ENCODE measurements at places on chromosomes 1 and 21. TPM values are rescaled to one million over a fixed set of nuclear protein-coding genes. Genes with fewer than 3 reads are reported as not detected.

DNA sequence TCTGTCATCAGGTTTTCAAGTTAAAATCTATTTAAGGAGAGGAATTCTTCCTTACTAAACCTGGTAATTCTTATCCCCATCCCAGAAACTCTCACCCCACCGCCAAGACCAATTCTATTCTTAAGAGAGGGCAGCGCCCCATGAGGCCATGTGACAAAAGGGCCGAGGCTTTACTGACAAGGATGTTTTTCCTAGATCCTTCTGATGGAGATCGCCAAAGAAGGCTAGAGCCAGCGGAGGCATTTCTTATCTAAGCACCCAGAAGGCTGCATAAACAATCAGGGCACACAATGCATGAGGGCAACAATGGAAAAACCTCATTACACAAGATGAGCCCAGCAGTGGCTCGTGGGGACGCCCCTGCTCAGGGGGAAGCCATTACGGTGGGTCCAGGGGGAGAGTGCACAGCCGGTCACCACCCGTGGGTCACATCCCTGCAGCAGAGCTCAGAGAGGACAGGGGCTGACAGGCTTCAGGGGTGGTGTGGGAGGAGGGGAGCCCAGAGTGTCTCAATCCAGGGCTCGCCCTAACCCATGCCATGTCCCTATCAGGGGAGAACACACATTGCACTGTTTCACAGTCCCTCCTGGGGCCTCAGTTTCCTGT lies 88.7 kb downstream of the ITPKB start:
- no peak for DNase-seq

CYP4A22 gene
- total RNA-seq, result not detected

DNA sequence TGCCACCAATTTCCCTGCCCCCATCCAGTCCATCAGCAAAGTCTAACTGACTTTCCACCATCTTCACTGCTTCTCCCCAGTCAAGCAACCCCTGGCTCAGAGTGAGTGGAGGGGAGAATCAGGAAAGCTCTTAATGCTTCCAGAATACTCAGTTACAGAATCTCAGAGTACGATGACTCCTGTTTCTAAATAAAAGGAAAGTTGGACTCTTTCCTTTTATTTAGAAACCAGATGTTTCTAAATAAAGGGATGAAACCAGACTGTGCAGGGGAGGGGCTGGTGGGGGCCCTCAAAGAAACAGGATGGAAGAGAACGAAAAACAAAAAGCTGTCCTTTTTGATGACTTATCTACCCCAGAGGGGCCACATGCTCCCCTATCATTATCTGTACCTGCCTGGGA lies 85.2 kb upstream of the PPM1J start:
- DNase-seq, result no peak

DNA sequence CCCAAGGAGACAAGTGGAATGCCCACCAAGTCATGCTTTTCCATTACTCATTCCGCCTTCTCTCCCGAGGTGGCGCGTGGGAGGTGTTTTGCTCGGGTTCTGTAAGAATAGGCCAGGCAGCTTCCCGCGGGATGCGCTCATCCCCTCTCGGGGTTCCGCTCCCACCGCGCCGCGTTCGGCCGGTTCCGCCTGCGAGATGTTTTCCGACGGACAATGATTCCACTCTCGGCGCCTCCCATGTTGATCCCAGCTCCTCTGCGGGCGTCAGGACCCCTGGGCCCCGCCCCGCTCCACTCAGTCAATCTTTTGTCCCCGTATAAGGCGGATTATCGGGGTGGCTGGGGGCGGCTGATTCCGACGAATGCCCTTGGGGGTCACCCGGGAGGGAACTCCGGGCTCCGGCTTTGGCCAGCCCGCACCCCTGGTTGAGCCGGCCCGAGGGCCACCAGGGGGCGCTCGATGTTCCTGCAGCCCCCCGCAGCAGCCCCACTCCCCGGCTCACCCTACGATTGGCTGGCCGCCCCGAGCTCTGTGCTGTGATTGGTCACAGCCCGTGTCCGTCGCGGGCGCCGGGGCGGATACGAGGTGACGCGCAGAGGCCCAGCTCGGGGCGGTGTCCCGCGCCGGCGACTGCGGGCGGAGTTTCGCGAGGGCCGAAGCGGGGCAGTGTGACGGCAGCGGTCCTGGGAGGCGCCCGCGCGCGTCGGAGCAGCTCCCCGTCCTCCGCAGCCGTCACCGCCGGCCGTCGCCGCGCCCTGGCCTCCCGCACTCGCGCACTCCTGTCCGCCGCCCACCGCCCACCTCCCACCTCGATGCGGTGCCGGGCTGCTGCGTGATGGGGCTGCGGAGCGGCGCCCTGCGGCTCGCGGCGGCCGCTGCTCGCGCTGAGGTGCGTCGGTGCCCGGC lies at the start of gene KIF1B:
Gene KIF1B (plus strand): TSS at position 666 of the 906 bp plus-strand sequence. CDS start 21,759 bp downstream, outside the sequence.
- peak; percentile 98 for DNase-seq

GRCh38 chr1:248834343-248834940 lies 3.6 kb upstream of the ZNF672 start:
- DNase-seq, result peak; percentile 10

- DNase-seq, result peak; percentile 47
These were observed 46.8 kb upstream of the TARDBP start for GRCh38 chr1:10965546-10966226.

- DNase-seq, result no peak
These were observed 126.4 kb downstream of the TENT5C start for GRCh38 chr1:117732065-117732797.

GRCh38 chr1:193569096-193569982 lies 382.9 kb upstream of the B3GALT2 start:
- no peak for DNase-seq

GRCh38 chr1:1929102-1929638 lies 10.1 kb upstream of the TMEM52 start:
- no peak for DNase-seq

- no peak for DNase-seq
These were observed 11.0 kb downstream of the RO60 start for GRCh38 chr1:193070386-193070753.

DNAJB4 gene
- 15.2 TPM for total RNA-seq

DNA sequence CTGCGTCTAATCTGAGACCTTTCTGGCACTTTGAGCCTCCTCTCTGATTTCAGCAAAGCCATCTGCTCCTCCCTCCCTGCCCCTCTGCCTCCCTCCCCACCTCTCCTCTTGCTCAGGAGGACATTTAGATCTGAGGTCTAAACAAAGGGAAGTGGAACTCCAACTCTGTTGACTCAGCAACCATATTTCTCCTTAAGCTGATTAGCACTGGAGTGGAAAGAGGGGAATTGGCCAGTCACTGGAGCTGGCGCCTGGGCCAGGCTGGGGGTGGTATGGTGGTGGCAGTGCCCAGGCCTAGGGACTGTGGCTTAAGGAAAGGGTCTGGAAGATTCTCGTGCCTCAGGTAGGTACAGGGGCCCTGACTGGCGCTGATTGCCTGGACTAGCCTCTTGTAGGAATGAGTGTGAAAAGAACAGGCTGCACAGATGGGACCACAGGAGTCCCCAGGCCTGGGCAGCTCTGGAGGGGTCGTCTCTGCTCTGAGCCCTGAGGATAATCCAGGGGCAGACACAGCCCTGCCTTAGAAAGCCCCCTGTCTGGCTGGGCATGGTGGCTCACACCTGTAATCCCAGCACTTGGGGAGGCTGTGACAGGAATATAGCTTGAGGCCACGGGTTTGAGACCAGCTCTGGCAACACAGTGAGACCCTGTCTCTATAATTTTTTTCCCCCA lies 11.9 kb downstream of the SH2D2A start:
- no peak for DNase-seq

SLC44A5 gene
- total RNA-seq, result 0.79 TPM

FCRL6 gene
- 6.0 TPM for total RNA-seq

- DNase-seq, result no peak
These were observed 3.9 kb downstream of the TMEM63A start for GRCh38 chr1:225878282-225878681.

TSTD1 gene
- 84.9 TPM for total RNA-seq

DNA sequence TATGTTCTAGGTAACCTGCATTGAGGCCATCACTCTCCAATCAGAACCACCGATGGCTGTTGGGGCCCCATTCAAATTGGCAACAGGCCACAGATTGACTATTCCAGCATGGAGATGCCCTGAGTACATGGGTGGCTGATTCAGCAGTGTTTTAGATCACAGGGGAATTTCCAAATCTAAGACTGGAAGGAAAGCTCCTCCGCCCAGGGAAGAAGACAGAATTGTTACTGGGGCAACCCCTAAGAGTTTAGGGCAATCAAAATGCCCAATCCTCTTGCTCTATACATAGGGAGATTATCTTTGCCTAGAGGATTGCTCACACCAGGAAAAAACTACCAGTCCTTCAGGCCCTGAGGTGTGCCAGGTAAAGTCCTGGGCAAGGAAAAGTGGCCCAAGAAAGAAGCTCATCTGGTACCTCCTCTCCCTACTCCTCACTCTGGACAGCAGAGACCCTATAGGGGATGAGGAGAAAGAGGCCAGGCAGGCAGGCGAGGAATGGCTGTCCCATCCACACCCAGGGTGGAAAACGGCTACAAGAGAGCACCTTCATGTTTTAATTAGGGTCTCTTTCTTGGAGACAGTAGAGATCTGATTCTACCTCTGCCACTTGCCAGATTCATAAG lies 5.8 kb downstream of the S100A8 start:
- DNase-seq, result no peak

DNA sequence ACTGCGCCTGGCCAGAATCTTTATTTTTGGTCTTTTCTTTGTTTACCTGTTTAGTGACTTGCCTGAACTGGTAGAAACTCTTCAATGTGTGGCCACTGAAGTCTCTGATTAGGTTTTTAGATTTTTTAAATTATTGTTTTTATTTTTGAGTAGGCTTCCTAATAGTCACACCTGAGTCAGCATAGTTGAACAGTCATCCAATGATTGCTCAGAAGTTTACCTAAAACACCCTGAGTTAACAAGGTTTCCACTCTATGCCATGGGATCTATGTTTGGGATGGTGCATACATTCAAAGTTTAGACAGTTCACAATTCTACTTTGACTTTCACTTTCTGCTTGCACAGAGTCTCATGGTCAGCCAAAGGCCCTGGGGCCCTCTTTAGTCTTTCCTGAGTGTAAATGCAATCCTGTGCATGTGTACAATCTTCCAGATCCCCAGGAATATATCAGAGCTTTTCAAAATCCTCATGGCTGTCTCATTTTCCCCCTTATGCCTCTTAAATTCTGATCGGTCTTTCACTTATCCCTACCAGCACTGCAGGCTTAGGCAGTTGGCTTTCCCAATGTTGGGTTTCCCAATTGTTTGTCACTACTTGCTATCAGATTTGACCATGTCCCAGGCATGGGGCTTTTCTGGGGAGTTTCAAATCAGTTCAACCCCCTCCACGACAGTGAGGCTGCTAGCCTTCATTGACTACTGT lies 114.4 kb upstream of the RAB3GAP2 start:
- DNase-seq, result no peak

- no peak for DNase-seq
These were observed 62.7 kb downstream of the AGPAT3 start for GRCh38 chr21:43927591-43928221.

AHCYL1 gene
- 53.6 TPM for total RNA-seq

- no peak for DNase-seq
These were observed 15.1 kb downstream of the NEK7 start for GRCh38 chr1:198171667-198172540.

GRCh38 chr1:154937085-154937987 lies 817 bp upstream of the PMVK start:
- peak; percentile 90 for DNase-seq
